Sciatic nerve (tissue), 2 donors: ENCODE measurements at places on chromosomes 16 and 17. TPM values are rescaled to one million over a fixed set of nuclear protein-coding genes. Genes with fewer than 3 reads are reported as not detected.

Gene MARF1
- 138 TPM for total RNA-seq

DNA sequence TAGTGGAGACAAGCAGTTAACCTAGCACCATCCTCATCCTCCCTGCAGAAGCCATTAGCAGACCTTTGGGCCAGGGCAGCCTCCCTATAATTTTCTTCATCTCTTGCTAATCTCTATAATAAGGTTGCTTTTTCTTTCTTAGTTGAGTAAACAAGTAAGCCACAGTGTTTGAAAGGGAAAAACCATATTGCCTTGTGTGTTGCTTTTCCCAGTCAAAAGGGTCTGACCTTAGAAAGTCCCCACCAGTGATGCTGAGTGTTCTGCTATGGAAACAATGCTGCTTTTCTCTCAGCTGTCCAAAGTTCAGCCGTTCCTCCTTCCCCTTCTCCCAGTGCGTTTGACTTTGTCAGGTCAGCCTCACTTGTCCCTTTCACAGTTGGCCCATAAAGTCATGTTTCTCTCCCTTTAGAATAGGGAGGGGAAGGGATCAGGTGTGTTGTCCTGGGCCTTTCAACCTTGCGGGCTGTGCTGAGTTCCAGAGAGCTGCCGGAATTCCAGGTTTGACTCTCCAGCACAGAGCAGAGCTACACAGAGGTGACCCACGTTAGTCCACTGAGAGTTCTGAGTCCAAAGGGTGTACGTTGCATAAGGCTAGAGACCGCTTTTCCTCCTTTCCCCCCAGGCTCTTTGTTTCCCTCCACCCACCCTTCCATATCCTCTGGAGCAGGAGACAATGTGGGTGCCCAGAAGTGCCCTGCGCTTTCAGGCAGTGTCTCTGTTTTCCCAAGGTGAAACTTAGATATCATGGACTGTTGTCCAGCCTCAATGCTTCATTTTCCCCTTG lies 15.9 kb upstream of the CLEC18C start:
- DNase-seq, result peak; percentile 32

Gene HBA2
- total RNA-seq, result 11,939 TPM

Gene SNX20
- total RNA-seq, result 2.6 TPM

GRCh38 chr16:79554912-79555311 lies 45.6 kb downstream of the MAF start:
- DNase-seq, result no peak

Gene ALKBH5
- 96.3 TPM for total RNA-seq

Gene ZNF768
- 30.3 TPM for total RNA-seq

DNA sequence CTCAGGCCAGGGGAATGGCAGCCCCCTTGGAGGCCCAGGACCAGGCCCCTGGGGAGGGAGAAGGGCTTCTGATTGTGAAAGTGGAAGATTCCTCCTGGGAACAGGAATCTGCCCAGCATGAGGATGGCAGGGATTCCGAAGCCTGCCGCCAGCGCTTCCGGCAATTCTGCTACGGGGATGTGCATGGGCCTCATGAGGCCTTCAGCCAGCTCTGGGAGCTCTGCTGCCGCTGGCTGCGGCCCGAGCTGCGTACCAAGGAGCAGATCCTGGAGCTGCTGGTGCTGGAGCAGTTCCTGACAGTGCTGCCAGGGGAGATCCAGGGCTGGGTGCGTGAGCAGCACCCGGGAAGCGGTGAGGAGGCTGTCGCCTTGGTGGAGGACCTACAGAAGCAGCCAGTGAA lies 2.4 kb downstream of the ZNF213 start:
- DNase-seq, result no peak

Gene GNAO1
- total RNA-seq, result 7.9 TPM

- DNase-seq, result peak; percentile 2
Measured at GRCh38 chr16:27301236-27301861, 12.4 kb upstream of the IL4R start.

Gene KRT15
- 0.36 TPM for total RNA-seq

DNA sequence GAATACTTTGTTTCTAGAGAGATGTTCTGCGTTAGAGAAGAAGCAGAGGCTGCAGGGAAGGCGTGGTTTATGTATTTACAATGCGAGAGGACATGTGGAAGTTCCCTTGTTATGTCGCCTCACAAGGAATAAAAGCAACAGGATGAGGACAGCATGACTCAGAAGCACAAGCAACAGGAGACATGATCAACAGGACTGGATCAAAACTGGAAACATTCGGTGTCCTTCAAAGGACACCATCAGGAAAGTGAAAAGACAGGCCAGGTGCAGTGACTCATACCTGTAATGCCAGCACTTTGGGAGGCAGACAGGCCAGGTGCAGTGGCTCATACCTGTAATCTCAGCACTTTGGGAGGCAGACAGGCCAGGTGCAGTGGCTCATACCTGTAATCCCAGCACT lies 52.6 kb downstream of the CCDC57 start:
- no peak for DNase-seq

Gene TBC1D3C
- not detected for total RNA-seq
